Activated T-cell treated with anti-CD3 and anti-CD28 coated beads, Interleukin-2, amount 50 U/mL, for 1 hour (primary cell): ENCODE measurements at places on chromosomes 1 and 21.

DNA sequence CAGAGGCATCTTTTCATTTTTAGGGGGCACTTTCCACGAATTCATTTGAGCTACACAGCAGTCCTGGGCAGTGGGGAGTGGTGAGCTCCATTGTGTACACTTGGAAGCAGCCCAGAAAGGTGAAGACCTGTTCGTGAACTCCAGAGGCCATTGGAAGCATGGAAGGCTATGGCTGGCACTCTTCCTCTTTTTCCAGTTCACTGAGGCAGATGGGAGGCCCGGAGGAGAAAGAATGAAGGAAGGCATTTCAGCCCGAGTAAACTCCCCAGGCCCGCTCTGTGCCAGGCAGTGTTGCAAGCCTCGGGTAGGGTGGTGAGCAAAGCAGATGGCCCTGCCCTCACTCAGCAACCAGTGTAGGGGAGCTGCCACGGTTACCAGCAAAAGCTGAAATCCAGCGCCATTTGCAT is 673 bp upstream of the DHCR24 start:
- DNase-seq: no peak

DNA sequence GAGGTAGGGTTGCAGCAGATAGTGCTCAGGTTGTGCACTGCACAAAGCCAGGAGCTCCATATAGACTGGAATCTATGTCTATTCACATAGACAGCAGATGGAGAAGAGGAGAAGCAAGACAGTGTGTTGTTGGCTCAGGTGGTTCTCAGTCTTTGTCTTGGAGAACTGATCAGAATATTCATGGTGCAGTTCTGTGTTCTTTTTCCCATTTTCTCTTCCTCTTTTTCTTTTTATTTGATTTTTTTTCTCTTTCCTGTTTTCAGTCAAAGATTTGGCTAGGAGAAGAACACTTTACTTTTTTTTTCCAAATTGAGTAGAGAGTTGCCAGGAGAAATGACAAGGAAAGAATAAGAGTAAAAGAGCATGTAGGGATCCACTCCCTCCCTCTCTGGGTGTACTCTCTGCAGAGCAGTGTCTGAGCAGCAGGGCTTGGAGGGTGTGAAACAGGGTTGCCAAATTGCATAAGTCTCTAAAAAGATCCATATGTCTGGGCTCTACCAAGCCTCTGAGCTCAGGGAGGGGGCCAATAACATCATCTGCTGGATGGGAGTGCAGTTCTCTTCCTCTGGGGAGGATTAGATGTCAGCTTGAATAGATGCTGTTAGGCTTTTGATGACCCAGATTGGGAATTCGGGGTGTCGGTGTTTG is 8.7 kb upstream of the CD34 start:
- DNase-seq: no peak

- no peak for DNase-seq
Measured at GRCh38 chr1:109818271-109818987, 54.7 kb upstream of the EPS8L3 start.

DNA sequence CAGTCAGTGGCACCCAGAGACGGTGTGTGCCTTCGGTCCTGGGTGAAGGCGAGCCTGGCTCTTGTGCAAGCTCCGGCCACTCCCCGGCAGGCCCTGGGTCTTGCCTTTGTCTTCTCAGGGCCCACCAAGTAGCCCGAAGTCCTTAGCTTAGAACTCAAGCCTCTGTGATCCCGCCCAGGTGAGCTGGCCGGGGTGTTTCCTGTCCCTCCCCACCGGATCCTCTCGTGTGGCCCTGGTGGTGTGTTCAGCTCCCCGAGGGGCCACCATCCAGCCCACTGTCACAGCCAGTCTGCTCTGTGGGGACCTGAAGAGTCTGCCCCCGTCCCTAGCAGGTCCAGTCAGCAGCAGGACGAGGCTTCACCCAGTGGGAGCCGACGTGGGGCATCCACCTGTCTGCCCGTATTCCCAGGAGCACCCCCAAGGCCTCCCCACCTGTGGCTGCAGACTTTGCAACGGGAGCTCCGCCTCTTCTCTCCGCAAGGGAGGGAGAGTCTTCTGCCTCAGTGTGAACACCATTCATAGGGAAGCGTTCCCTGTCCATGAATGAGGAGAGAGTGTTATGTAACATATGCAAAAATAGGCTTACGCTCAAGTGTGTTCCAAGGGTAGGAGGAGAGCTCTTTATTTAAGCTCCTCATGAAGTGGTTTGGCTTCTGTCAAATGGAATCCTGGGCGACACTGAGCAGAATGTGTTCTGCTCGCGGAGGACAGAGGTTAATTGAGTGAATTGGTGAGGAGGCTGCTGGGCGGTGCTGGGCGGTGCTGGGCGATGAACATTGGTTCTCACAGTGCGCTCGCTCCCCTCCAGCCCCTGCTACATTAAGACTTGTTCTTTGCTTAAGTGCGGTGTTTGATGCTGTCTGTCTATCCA is 108.9 kb downstream of the CRYAA start:
- DNase-seq: no peak

GRCh38 chr1:117321680-117322609 is 45.3 kb upstream of the MAN1A2 start:
- no peak for DNase-seq

GRCh38 chr1:8572106-8572505 is 245.3 kb downstream of the RERE start:
- no peak for DNase-seq

DNA sequence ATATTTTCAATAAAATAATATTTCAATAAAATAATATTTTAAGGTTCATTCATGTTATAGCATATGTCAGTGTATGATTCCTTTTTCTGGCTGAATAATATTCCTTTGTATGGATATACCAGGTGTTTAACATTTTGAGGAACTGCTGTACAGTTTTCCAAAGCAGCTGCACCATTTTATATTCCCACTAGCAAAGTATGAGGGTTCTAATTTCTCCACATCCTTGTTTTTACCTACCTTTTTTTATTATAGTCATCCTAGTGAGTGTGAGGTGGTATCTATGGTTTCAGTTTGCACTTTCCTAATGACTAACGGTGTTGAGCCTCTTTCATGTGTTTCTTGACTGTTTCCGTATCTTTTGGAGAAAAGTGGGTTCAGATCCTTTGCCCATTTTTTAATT is 5.2 kb downstream of the DEGS1 start:
- DNase-seq: no peak

GRCh38 chr1:198007687-198008607 is 90.8 kb downstream of the LHX9 start:
- no peak for DNase-seq
